ENCODE measurements at places on chromosomes 13 and 19. TPM values are rescaled to one million over a fixed set of nuclear protein-coding genes. Genes with fewer than 3 reads are reported as not detected.

DNA sequence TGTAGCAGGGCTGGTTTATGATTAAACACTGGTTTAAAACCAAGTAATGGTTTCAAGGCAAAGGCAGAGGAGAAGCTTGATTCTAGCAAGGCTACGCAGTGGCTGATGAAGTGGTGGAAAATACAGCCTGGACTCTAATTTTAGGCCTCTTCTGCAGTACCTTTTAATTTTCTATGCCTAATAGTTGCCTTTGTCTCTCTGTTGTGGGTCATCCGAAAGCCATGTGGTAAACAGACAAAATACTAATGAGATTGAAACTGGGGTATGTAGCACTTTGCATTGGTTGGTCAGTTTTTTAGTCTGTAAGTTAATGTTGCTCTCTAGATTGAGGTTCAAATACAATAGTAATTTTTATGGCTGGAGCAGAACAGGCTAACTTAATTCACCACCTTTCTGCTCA is 3.3 kb downstream of the LMO7 start:
- DNase-seq, result no peak

GRCh38 chr13:100291624-100292023 is 202.7 kb downstream of the PCCA start:
- no peak for DNase-seq

DNA sequence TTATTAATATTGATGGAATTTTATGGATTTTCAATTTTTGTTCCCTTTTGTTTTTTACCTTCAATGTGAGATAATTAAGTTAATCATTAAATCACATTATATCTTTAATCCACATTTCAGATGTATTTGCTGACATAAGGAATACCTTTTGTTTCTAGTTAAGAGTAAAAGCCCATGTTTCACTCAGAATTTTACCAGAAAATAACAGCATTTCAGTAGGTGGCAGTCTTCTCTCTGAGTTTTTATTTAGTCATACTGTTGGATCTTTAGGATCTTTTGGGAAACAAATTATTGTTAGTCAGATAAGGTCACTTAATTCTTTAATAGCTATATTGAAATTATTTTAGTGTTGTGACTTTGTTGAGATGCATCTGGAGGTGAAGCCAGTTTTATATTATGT is 67.9 kb downstream of the NDFIP2 start:
- no peak for DNase-seq

GRCh38 chr19:55285229-55285890 is 1.6 kb downstream of the BRSK1 start:
- peak; percentile 88 for DNase-seq

GRCh38 chr19:814152-815078 is 7.3 kb downstream of the PLPPR3 start:
- DNase-seq, result peak; percentile 91

- DNase-seq, result no peak
These were observed 443.9 kb downstream of the FGF9 start for GRCh38 chr13:22114630-22115311.

GRCh38 chr13:80685942-80686341 is 345.0 kb upstream of the SPRY2 start:
- no peak for DNase-seq

- DNase-seq, result no peak
These were observed 1.0 kb downstream of the RASL11A start for GRCh38 chr13:27271570-27272096.

EDNRB gene
- total RNA-seq, result 0.29 TPM

FAM124A gene
- total RNA-seq, result 1.2 TPM

LACC1 gene
- 21.5 TPM for total RNA-seq

MVB12A gene
- total RNA-seq, result 41.3 TPM

Measured in osteoblast (primary cell).